ENCODE measurements at places on chromosomes 16 and 17.

GRCh38 chr16:27315333-27316037 lies 1.7 kb downstream of the IL4R start:
- no peak for DNase-seq

DNA sequence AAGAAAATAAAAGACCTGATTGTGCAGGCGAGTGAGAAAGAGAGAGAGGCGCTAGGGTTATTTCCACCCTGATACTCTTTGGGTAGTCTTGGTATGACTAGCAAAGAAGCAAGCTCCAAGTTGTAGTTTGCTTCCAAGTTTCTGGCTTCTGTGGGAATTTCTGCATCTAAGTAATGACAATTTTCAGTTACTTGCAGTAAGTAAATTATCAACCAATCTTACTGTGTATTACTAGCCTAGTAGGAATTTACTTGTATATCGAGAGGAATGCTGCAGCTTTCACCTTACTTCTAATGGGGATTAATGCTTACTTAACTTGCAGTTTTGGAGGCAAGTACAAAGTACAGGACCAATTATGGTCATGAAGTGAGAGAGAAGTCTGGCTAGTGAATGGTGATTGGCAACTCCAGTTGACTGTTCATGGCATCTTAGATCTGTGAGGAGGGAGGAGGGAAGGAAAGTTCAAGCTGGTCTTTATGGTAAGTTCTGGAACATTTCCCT lies 31.9 kb downstream of the TENT4B start:
- no peak for DNase-seq

DNA sequence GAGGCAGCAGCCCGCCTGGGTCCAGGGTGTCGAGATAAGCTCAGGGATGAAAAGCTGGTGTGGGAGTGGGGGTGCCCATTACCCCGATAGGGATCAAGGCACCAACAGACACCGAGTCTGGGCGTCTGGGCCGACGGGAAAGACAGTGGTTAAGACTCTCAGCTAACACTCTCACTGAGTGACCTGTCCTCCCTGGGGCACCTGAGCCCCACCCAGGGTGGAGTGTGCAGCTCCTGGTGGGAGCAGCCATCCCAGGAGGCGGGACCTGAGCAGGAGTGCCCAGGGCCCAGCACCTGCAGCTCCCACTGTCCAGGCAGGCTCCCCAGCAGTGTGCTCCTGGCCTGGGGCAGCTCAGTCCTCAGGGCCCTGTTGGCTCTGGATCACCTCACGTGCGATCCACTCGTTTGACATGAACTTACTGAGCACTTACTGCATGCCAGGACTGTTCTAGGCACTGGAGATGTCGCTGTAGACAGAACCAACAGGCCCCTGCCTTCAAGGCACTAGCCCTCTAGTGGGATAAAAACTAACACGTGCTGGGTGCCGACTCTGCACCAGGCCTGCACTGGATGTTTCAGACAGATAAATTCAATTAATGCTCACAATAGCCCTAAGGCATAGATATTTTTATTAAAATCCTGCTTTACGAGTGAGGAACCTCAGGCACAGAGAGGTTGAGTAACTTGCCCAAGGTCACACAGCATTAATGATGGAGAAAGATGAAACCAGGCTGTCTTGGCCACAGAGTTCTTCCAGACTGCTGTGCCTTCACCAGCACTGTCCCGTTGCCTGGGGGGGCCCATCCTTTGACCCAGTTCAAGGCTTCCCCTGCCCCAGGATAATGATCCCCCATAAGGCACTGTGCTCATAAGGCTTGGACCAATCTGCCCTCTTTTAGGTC lies 1.9 kb downstream of the EVPLL start:
- no peak for DNase-seq

- DNase-seq = no peak
Measured at GRCh38 chr16:78258375-78259065, 159.1 kb downstream of the WWOX start.

DNA sequence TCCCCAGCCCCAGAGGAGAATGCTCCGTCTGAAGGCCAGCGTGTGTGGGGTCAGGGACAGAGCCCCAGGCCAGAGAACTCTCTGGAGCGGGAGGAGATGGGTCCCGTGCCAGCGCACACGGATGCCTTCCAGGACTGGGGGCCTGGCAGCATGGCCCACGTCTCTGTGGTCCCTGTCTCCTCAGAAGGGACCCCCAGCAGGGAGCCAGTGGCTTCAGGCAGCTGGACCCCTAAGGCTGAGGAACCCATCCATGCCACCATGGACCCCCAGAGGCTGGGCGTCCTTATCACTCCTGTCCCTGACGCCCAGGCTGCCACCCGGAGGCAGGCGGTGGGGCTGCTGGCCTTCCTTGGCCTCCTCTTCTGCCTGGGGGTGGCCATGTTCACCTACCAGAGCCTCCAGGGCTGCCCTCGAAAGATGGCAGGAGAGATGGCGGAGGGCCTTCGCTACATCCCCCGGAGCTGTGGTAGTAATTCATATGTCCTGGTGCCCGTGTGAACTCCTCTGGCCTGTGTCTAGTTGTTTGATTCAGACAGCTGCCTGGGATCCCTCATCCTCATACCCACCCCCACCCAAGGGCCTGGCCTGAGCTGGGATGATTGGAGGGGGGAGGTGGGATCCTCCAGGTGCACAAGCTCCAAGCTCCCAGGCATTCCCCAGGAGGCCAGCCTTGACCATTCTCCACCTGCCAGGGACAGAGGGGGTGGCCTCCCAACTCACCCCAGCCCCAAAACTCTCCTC lies 10.4 kb downstream of the CX3CL1 start:
- DNase-seq = no peak

GRCh38 chr16:73124097-73124652 lies 76.2 kb upstream of the ZFHX3 start:
- DNase-seq = no peak

GRCh38 chr17:57986841-57987580 lies 1.0 kb downstream of the VEZF1 start:
- DNase-seq = peak; percentile 18

DNA sequence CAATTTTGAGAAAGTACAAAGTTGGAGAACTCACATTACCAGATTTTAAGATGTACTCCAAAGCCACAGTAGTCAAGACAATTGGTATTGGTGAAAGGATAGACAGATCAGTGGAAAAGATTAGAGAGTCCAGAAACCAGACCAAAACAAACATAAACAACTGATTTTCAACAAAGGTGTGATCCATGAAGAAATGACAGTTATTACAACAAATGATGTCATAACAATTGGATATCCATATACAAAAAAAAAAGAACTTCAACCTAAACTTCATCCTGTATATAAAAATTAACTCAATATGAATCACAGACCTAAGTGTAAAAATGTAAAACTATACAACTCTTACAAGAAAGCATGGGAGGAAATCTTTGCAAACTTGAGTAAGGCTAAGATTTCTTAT lies 8.4 kb downstream of the CEP112 start:
- no peak for DNase-seq

- no peak for DNase-seq
Measured at GRCh38 chr17:7969433-7969832, 33.0 kb upstream of the GUCY2D start.

- DNase-seq = no peak
Measured at GRCh38 chr16:50881331-50881830, 139.5 kb downstream of the CYLD start.

- DNase-seq = no peak
Measured at GRCh38 chr17:29722411-29723198, 99.9 kb upstream of the CORO6 start.

DNA sequence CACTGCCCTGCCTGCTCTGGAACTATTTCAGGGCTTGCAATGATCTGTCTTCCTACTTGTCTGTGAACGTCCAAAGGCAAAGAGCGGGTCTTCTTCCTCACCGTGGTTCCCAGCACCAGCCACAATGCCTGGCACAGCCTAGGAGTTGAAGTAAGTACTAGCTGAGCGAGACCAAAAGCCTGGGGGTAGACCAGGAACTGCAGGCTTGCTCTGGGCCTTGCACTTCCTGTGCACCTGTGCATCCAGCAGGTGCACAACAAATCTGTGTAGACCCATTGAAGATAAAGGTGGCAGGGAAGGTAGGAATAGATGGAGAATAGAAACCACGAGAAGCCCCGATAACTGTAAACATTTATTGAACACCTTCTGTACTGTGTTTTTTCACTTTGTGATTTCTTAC lies 4.6 kb downstream of the FAM171A2 start:
- no peak for DNase-seq

GRCh38 chr17:12078791-12079190 lies 58.1 kb downstream of the MAP2K4 start:
- no peak for DNase-seq

DNA sequence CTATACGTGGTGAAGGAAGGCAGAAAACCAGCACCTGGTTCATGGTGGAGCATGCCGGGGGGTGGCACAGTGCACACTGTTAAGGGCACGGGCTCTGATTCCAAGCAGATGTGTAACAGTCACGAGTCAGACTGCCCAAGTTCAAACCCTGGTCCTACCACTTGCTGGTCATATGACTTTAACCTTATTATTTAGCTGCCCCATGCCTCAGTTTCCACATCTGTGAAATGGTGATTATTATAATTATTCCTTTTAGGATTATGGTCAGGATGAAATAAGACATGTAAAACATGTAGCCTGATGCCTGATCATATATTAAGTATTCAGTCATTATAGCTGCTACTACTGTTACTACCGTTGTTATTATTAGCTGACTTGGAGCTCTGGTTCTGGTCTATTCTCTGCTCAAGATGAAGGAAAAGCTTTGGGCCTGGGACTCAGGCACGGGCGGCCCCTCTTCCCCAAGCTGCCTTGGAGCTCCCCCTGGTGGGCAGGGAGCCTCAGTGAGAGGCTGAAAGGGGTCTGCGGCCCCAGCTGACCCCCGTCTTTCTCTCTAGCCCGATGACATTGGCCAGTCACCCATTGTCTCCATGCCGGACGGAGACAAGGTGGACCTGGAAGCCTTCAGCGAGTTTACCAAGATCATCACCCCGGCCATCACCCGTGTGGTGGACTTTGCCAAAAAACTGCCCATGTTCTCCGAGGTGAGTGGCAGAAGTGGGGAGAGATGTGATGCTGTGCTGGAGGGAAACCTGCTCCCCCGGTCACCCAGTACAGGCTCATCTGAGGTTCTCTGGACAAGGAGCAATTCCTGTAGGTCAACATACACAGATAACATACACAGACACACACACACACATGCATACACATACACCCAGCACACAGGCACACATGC lies 14.0 kb downstream of the NR1D1 start:
- peak; percentile 53 for DNase-seq

DNA sequence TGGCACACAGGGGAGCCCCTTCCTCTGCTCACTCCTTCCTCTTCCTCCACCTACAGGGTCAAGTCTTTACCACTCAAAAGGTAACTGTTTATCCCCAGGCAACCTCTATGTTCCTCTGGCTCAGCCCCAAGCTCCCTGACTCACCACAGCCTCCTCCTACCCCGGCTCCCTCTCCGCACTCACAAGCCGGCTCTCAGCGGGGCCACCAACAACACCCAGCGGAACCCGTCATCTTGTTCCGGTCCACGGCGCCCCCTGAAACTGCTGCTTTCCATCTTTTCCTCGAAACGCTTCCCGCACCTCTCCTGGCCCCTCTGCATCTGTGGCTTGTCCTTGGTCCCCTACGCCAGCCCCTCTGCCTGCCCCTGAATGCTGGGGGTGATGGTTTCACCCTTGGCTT lies 58.4 kb downstream of the NXN start:
- no peak for DNase-seq

DNA sequence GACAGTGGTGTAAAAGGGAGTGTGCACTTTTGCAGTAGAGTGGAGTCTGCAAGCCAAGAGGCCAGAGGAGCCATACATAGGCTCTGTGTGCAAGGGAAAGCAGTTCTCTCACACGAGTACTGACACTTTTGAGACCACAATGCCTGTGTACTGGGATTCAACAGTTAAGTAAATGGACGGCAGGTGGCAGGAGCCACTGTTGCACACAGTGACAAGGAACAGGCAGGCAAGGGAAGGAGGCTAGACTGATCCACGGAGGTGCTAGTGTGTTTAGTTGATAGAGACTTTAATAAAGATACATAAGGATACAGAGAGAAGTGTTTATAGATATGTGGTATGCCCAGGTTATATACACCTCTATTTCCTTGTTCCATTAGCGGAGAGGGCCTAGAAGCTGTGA lies 67.0 kb downstream of the MPRIP start:
- DNase-seq = no peak

- no peak for DNase-seq
Measured at GRCh38 chr17:57937492-57937891, 17.7 kb downstream of the CUEDC1 start.

- DNase-seq = no peak
Measured at GRCh38 chr17:2940352-2940751, 123.1 kb downstream of the OR1D5 start.

- no peak for DNase-seq
Measured at GRCh38 chr16:69523566-69524305, 42.0 kb upstream of the NFAT5 start.

GRCh38 chr17:38579934-38580333 lies 25.8 kb downstream of the SRCIN1 start:
- DNase-seq = no peak

- no peak for DNase-seq
Measured at GRCh38 chr17:49557312-49558024, 18.2 kb upstream of the NXPH3 start.

GRCh38 chr16:80051040-80051439 lies 450.5 kb upstream of the MAF start:
- no peak for DNase-seq

- no peak for DNase-seq
Measured at GRCh38 chr17:38578229-38579082, 27.3 kb downstream of the SRCIN1 start.

DNA sequence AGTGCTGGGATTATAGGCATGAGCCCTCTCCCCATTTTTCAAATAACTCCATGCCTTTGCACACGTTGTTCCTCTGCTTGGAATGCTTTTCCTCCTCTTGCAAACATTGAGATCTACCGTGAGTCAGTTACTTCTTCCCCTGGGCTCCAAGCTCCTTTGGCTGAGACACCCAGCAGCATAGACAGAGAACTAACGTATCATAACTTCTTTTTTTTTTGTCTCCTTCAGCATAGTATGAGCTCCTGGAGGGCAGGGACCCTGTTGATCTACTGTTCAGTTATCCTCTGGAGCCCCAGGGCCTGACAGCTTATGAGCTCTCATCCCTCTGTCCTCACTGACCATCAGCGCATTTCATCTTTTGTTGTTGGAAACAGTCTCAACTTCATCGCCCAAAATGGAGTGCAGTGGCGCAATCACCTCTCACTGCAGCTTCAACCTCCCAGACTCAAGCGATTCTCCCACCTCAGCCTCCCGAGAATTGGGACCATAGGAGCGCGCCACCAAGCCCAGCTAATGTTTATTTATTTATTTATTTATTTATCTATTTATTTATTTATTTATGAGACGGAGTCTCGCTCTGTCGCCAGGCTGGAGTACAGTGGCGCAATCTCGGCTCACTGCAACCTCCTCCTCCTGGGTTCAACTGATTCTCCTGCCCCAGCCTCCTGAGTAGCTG lies 2.2 kb downstream of the SPAG7 start:
- no peak for DNase-seq

- no peak for DNase-seq
Measured at GRCh38 chr16:46996391-46996790, 22.9 kb upstream of the DNAJA2 start.
